ENCODE measurements at places on chromosomes 6 and 20.

DNA sequence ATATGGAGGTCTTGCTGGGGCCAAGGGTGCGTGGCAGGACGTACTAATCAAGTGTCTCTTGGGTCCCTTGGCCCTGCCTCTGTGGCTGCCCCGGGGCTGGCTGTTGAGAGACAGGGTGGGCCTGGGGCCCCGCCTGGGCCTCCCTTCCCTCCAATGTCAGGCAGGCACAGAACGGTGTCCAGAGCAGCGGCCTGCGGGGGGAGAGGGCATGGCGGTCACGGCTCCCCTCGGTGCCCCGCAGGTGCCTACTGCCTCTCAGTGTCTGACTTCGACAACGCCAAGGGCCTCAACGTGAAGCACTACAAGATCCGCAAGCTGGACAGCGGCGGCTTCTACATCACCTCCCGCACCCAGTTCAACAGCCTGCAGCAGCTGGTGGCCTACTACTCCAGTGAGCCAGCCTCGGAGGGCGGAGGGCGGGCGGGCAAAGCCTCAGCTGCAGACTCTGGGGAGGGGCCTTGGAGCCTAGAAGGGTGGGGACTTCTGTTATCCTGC lies 50.0 kb downstream of the SRC start:
- no peak for DNase-seq

GRCh38 chr20:18835466-18836256 lies 22.1 kb downstream of the SCP2D1 start:
- no peak for DNase-seq

- DNase-seq = no peak
These were observed 13.8 kb upstream of the POPDC3 start for GRCh38 chr6:105193647-105194046.

DNA sequence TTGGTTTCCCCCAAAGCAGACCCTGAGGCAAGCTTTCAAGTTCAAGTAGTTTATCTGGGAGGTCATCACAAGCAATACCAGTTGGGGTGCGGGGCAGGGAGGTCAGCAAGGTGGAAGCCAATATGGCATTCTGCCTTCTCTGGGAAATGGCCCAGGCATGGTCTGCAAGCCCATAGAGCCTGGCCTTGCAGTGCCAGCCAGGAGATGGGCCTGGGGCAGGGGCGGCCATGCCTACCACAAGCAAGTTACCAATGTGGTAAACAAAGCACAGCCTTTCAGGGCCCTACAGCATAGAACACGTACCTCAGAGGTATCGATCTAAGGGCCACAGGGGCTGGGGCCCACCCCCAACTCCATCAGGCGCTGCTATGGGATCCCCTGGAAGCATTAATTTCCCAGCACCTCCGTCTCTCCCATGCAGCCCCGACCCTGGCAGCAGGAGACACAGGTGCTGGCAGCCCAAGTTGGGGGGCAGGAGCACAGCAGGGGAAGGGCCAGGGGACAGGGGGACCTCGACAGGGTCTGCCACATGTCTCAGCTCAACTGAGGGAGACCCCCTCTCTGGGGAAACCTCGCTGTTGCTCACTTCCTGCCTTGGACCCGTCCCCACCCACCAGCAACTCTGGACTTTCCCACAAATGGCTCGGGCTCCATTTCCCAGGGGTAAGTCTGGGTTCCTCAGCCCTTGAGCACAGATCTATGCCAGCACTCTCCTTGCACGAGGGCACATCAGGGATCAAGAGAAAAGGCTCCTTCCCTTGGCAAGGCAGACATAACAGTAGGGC lies 369.0 kb downstream of the PREX1 start:
- DNase-seq = no peak

DNA sequence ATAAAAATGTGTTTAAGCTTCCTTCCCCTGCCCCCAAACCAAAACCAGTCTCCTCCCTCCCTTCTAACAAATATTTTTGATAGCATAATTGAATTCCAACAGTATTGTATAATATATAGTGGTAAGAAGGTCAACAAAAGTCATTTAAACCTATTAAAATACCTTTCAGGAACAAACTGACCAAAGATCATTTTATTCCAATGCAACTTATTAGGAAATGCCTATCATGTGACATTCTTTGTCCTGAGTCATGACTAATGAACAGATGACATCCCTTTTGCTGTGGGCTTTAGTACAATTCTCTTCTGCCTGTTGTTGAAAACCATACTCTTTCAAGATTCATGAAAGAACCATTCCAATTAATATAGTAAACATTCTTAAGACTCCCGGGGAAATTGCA lies 51.5 kb upstream of the TRAF3IP2 start:
- DNase-seq = no peak

DNA sequence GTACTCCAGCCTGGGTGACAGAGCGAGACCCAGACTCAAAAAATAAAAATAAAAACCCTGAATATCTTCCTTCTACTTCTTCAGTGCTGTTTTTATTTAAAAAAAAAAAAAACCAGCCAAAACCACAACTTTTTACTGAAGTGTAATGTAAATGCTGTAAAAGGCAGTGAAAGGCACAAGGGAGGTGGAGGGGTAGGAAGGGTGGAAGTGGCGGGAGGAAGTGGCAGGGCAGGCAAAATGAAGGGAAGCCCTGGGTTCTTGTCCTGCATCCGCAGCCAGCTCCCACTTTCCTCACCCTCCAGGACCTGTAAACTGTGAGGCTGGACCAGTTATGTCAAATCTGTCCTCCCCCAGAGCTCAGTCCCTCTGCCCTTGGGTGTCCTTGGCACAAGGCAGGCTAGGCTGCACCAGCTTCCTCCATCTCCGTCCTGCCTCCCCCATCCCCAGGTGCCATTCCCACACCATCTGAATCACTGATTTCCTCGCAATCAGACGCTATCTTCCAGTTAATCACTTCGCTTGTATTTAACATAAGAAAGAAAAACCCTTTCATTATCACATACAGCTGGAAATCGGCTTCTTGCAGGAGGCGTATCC lies 13.7 kb upstream of the PANK2 start:
- no peak for DNase-seq

DNA sequence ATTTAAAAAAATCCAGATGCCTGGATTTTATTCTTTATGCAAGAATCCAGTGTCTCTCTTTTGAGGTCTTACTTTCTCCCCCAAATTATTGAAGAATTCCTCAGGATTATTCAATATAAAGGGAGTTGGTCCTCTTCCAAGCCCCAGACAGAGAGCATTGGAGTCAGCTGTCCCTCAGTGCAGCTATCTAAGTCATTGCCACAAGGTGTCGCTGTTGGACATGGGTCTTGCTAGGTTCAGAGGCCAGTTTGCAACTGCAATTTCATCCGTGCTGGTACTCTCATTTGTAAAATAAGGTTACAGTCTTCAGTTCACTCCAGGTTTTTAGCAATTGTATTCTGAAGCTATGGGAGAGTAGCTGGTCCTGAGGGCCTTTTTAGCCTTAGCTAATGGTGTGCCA lies 27.8 kb downstream of the CCN2 start:
- DNase-seq = no peak

DNA sequence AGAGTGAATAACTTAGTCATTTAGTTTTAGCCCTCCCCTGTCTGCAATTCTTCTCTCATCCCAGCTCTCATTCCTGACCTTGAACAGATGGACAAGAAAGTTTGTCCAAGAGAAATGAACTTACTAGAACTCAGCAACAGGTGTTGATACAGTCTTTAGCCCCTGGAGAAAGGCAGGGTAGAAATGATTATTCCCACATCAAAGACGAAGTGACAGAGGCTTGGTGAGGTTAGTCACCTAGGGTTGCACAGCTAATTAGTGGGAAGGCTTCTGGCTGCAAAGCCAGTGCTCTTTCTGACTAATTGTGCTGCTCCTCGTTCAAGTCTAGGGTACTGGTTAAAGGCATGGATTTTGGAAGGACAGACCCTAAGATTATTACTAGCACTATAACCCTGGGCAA lies 4.5 kb downstream of the ZDHHC14 start:
- no peak for DNase-seq

- DNase-seq = no peak
These were observed 180.2 kb downstream of the PACRG start for GRCh38 chr6:162907876-162908481.

GRCh38 chr20:50516180-50516934 lies 6.2 kb downstream of the PTPN1 start:
- DNase-seq = no peak

GRCh38 chr6:93163146-93163545 lies 256.2 kb downstream of the EPHA7 start:
- no peak for DNase-seq

GRCh38 chr6:103798166-103798565 lies 1061.6 kb downstream of the HACE1 start:
- no peak for DNase-seq

DNA sequence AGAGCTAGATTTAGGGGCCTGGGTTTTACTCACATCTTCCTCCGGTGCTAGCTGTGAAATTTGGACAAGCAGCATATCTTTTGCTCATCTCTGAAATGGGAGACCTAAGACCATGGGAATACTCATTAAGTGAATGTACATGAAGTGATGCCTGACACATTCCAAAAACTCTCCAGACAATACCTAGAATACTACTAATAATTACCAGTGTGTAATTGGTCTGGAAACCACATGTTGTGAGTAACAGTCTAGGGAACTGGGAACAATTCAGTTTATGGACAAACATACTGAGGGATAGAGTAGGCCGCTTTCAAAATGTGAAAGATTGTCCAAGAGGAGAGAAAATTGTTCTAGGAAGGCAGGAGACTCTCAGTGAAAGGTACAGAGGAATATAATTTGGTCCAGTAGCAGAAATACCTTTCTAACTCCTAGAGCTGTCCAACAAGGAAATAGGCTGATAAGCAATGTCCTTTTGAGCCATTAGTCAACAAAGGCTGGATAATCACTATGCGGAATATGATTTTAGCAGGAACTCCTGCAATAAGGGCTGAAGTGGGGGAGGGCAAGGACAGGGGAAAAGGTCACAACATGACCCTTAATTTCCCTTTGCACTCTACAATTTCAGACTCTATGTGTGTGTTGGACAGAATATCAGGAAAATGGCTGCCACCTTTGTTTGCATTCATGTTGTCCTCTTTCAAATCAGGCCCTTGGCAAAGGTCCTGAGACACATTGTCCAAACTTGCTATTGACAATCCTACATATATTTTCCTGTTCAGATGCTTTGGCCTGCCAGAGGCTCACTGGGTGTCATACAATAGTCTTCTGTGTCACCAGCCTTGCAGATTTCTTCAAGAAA lies 315.4 kb downstream of the PLCB1 start:
- no peak for DNase-seq

GRCh38 chr6:53439556-53439955 lies 90.8 kb upstream of the ELOVL5 start:
- DNase-seq = no peak

- DNase-seq = no peak
These were observed 20.8 kb upstream of the TSPYL1 start for GRCh38 chr6:116300566-116300965.

GRCh38 chr6:167079853-167080297 lies 43.0 kb upstream of the CCR6 start:
- DNase-seq = no peak

GRCh38 chr6:156508126-156508525 lies 269.1 kb upstream of the ARID1B start:
- DNase-seq = no peak

- no peak for DNase-seq
These were observed 28.2 kb downstream of the SLC12A5 start for GRCh38 chr20:46056970-46057855.

DNA sequence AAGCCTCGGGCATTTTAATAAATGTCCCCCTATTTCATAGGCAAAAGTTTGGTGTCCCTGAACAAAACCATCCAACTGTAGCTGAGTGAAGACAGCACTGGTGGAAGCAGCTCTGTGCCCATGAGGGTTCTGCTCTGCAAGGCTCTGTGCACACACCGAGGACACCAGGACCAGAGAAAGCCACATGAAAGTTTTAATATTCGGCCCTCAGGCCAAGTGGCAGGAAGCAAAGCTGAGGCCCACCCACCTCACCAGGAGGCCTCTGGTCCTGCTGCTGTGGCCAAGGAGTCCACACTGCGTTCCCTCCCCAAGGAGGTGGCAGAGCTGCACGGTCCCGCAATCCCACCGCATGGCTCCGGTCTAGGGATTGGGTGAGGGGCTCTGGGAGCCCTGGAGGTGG lies 62.6 kb upstream of the RPS6KA2 start:
- DNase-seq = no peak

DNA sequence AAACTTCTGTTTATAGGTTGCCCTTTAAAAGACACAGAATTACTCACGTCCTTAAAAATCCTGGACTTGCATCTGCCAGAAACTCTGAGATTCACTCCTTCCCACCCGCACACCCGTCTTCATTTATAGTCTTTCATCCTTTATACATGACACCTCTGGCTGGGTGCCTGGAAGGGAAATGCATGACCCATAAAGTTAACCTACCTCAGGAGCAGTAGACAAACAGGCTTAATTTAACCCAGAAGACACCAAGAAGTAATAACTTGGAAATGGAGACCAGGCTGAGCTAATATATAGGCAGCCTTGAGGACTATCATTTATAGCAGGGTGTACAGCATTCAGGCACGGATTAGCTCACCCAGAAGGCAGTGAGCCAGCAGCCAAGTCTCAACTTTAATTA lies 429.0 kb upstream of the NRSN1 start:
- DNase-seq = no peak

- no peak for DNase-seq
These were observed 46.4 kb upstream of the LAMP5 start for GRCh38 chr20:9467995-9468394.

DNA sequence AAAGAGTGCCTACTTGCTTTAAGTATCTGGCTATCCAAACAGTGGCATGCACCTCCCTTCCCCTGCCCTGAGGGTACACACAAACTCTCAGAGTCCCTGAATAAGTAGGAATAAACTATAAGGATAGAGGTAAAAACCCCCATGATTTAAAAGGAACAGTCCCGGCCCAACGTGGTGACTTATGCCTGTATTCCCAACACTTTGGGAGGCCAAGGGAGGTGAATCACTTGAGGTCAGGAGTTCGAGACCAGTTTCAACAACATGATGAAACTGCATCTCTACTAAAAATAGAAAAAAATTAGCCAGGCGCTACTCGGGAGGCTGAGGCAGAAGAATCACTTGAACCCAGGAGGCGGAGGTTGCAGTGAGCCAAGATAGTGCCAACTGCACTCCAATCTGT lies 22.2 kb downstream of the SAMHD1 start:
- DNase-seq = no peak

DNA sequence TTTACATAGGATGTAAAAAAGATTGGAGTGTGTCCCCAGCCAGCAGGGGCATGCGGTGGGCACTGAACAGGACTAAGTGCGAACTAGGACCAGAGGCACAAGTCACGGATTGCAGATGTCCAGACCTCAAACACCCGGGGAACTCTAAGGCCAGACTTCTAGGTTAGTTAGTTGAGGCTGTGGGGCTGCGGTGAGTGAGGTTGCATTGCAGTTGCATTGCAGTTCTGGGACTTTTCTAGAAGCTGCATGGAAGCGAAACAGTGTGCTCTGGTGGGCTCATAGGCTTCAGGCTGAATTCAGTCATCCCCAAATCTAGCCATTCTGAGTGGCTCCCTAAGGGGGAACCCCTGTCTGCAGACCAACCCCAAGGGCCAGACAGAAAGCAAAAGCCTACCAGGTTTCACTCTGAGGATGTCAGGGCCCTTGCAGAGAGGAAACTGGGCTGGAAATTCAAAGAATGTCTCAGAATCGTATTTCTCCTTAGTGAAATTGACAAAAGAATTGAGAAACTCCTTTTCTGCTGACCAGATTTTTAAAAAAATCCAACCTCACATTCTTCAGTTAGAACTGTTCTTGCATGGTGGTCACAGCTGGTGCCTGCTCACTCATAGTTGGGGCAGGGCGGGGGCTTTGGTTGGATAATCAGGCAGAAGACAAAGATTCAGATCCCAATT lies 182.8 kb downstream of the ZDHHC14 start:
- DNase-seq = no peak

GRCh38 chr6:26225848-26226578 lies 138.8 kb downstream of the HFE start:
- no peak for DNase-seq

- no peak for DNase-seq
These were observed 630 bp downstream of the PPP2R5D start for GRCh38 chr6:42984924-42985475.

- no peak for DNase-seq
These were observed 7.1 kb downstream of the PRIM2 start for GRCh38 chr6:57324538-57324937.
